ENCODE measurements at places on chromosomes 2 and 18.

DNA sequence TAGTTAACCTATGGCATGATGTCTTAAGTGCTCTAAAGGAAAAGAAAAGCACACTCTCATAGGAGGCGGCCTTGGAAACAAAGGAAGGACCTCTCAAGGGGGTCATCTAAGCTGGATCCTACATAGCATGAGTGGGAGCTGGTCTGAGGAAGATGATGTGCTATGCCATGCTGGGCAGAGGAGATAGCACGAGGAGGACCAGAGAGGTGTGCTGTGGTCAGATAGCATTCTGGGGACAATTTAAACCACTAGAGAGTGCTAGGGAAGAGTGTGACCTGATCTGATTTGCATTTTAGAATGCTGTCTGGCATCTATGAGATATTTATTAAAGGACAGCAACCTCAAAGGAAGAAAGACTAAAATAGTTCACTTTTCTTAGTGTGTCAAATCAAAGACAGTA, 910.1 kb upstream of the CELF4 start:
- no peak for DNase-seq

- DNase-seq: no peak
Observed at GRCh38 chr18:46034230-46034629, 37.8 kb downstream of the PSTPIP2 start.

GRCh38 chr2:170155723-170156253, 22.2 kb upstream of the MYO3B start:
- DNase-seq: no peak

GRCh38 chr2:25561136-25561850, 112.1 kb downstream of the DTNB start:
- no peak for DNase-seq

DNA sequence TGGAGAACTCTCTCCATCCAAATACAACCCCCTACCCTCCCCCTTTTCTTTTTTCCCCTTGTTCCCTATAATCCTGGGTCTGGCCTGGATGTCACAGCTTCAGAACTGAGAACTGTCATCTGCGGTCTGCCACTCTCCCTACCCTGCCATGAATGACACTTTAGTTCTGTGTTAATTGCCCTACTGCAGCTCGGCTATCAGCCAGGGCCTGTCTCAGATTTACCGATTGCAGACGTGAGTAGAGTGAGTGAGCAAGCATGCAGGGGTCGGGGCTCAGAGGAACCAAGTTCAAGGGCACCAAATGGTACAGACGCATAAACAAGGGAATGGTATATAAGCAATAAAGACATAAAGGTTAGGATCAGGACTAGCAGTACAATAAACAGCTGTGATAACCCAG, 967.8 kb downstream of the BCL11A start:
- no peak for DNase-seq
